ENCODE measurements at places on chromosomes 3 and 15.

- no peak for DNase-seq
These were observed 75.8 kb upstream of the OSTN start for GRCh38 chr3:191123231-191123630.

- DNase-seq: no peak
These were observed 41.8 kb downstream of the KCNH8 start for GRCh38 chr3:19190126-19190525.

- no peak for DNase-seq
These were observed 102.0 kb downstream of the SNRPN start for GRCh38 chr15:25056484-25057425.

GRCh38 chr3:45145223-45145622 is 955 bp downstream of the CDCP1 start:
- no peak for DNase-seq

DNA sequence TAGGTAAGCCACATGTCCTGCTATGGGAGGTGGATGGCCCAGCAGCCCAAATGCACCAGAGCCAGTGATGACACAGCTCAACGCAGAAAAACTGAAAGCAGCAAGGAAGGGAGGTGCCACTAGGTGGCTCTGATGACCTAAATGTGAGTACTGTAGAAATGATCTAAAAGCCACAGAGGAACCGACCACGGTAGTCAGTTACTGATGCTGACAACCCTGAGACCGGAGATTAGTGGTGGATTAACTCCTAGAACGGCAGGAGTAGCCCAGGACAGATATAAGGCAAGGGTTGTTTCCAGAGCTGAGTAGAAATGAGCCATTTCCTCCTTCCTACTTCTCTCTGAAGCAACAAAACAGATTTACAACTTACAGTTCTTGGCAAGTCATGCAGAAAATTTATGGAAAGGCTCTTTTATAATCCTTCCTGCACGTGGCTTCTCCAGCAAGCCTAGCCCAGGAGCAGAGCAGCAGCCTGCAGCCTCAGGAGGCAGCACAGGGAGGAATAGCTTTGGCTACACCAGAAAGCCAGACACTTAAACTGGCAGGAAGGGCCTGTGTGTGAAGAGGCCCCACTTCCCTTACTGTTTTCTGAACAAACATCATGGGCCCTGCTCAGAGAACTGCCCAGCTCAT is 13.1 kb downstream of the FBXL22 start:
- peak; percentile 43 for DNase-seq

DNA sequence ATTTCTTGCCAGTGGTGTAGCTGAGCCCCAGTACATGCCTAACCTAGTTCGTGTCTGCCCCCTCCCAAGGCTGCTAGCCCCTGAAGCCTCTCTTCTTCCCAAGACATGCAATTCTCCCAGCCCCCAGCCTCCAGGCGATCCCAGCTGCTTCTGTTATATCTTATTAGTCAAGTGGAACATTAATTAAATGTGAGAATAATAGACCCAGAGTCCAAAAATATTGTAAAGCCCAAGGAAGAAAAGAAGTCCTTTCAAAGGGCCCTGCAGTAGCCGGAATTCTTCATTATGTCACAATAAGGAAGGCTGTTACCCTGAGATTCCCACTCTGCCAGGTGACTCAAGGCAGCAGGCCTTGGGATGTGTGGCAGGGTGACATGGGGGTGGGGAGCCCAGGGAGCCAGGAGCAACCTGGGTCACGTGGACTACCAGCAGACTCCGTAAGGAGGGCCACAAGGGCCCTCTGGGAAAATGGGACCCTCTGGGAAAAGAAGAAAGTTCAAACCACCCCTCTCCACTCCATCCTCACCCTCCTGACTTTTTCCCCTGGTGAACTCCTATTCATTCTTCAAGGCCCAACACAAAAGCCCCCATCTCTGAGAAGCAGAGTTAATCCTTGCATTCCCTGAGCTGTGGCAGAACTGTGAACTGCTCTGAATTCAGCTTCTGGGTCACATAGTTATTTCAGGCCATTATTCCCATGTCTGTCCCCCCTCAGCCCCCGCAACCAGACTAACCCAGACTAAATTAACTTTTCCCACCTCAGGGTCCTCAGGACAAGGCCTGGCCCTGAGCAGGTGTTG is 21.8 kb upstream of the TRH start:
- no peak for DNase-seq

DNA sequence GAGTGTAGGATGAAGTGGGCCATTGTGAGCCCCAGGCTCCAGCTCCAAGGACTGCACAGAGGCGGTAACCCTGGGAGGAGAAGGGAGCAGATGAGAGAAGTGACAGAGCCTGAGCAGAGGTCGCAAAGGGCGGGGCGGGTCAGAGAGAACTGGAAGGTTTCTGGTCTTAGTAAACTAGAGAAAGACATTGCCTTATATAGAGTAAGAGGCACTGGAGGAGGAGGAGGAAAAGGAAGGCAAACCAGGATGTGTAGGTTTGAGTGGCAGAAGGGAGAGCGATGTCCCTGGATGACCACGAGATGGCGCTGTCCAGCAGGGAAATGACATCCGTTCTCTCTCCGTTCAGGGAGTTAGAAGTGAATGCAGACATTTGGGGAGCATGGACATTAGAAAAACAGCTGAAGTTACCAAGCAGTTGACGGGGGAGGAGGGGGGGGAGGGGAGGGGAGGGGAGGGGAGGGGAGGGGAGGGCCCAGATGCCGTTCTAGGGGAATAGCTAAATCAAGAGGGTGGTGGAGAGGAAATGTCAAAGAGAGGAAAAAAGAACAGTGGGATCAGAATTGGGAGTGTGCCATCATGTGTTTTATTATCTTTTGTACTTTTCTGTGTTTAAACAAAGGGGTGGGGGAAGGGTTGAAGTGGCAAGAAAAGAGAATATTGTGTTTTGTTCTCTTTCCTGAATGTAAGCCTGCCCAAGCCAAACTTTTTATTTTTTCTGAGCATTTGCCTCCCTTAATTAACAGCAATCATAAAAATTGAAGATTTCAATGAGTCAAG is 48.8 kb downstream of the STARD5 start:
- DNase-seq: peak; percentile 75
